ENCODE measurements at places on chromosomes 11 and 22. TPM values are rescaled to one million over a fixed set of nuclear protein-coding genes. Genes with fewer than 3 reads are reported as not detected.

MYBPC3 gene
- total RNA-seq: 1.3 TPM

OR56A1 gene
- not detected for total RNA-seq

SLC22A8 gene
- total RNA-seq: not detected

C11orf21 gene
- 0.40 TPM for total RNA-seq

OR52A1 gene
- total RNA-seq: not detected

OR52I2 gene
- not detected for total RNA-seq

OR5A1 gene
- not detected for total RNA-seq

SPDYC gene
- not detected for total RNA-seq

OR6A2 gene
- not detected for total RNA-seq

ARHGAP42 gene
- 4.8 TPM for total RNA-seq

ATP5MG gene
- total RNA-seq: 244 TPM

ADAMTS8 gene
- total RNA-seq: 1.2 TPM

FBXO3 gene
- total RNA-seq: 45.1 TPM

EIF3L gene
- total RNA-seq: 421 TPM

NECTIN1 gene
- total RNA-seq: 2.2 TPM

CELF1 gene
- total RNA-seq: 79.0 TPM

All from psoas muscle (tissue), 8 donors.